ENCODE measurements at places on chromosomes 5 and 9.
A peak's percentile ranks its signal among the peaks of the same experiment; 100 is the strongest.

DNA sequence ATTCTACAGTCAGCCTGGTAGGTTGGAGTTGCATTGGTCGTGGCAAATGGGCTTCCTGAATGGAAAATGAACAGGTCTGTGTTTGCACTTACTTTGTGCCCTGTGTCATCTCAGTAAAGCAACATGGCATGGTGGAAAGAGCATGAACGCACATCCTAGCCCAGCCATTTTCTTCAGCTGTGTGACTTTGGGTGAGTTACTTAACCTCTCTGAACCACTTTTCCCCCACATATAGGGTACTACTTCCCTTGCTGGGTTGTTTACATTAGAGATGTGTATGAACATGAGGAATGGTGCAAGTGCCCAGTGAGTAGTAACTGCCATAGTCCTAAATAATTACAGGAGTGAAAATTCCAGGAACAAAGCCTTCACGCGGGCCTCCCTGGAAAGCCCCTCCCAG, 83.6 kb downstream of the MVB12B start:
- no peak for DNase-seq

GRCh38 chr9:135617991-135618411, 21.3 kb downstream of the GLT6D1 start:
- no peak for DNase-seq

DNA sequence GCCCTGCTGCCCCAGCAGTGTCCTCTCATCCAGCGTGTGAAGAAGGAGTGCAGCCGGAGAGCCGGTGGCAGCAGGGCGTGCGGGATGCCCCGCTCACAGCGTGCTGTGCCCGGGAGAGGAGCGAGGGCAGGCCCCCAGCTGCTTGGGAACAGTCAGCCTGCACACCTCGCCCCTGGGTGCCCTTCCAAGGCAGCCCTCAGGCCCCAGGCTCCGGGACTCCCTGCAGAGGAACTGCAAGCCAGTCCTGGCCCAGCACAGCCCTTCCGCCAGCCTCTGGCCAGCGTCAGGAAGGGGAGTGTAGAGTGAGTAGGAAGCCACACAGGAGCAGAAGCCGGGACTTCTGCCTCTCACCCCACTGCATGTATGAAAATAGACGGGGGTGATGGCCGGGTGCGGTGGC, 43.5 kb downstream of the ADAMTS2 start:
- no peak for DNase-seq

GRCh38 chr5:54457094-54457862, 1.8 kb downstream of the HSPB3 start:
- peak; percentile 30 for DNase-seq

DNA sequence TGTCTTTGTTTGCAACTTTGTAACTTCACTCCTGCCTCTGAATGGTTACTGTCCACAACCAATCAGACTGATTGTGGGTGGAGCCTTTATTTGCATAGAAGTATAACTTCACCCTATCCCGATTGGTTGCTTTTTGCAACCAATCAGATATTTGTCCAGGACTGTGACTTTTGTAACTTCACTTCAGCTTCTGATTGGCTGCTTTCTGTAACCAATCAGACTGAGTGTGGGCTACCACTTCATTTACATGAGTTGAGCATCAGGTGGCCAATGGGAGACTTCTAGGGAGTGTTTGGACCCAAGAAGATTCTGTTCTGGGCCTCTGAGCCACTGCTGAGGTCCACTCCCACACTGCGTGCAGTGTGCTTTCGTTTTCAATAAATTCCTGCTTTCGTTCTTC, 1810.7 kb upstream of the CDH6 start:
- DNase-seq, result no peak

DNA sequence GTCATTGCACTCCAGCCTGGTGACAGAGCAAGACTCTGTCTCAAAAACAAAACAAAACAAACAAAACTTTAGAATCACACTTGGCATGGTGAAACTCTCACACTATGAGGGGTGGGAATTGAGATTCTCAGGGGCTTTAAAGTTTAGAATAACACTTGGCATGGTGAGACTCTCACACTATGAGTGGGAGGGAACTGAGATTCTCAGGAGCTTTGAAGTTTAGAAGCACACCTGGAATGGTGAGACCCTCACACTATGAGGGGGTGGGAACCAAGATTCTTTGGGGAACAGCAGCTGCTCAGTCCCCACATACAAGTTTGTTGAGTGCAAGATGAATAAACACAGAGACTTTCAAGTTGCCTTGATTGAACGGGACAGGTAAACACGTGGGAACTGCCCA, 149.4 kb downstream of the HSD17B3 start:
- no peak for DNase-seq

DNA sequence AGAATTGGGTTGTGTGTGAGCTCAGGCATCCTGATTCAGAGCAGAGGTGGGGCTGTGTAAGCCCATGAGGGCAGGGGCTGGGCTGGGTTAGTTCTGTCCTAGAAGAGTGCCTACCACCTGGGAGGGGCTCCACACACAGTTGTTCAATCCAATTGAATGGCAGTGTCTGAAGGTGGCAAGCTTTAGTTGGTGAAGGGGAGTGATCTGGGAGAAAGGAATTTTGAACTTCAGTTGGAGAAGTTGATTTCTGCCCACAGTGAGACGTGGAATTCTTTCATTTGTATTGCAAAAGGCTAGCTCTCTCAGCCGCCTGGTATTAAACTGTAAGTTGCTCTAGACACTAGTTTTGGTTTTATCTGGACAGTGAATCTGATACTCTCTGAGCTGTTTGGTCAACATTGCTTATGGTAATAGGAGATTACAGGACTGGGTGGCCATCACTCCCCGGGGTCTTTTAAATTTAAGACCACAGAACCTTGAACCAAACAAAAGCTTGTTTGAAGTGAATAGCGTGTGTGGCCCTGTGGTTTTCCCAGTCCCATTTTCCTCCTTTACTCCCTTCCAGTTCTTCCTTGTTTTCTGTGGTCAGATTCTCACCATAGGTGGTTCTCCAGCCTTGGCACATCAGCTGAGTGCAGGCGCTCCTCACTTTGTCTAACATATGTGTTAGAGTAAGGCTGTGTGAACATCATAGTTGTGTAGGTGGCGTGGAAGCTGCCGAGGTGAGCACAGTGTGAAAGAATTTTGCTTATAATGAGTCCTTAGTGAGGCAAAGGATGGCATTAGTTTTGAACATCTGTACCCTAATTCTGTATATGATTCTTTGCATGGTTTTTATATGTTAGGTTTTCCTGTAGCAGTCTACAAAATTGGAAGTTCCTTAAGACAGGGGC, 78.0 kb downstream of the ARHGAP26 start:
- no peak for DNase-seq

GRCh38 chr9:87594194-87594593, 96.5 kb downstream of the DAPK1 start:
- DNase-seq, result no peak

- DNase-seq, result no peak
Measured at GRCh38 chr9:3528451-3528850, 2.6 kb upstream of the RFX3 start.

GRCh38 chr9:116608064-116608463, 79.0 kb upstream of the TRIM32 start:
- no peak for DNase-seq

- DNase-seq, result no peak
Measured at GRCh38 chr9:9395539-9395938, 1217.3 kb downstream of the PTPRD start.

GRCh38 chr5:78467752-78468357, 107.4 kb downstream of the SCAMP1 start:
- peak; percentile 6 for DNase-seq

GRCh38 chr5:33114361-33114760, 326.4 kb upstream of the TARS1 start:
- DNase-seq, result no peak

DNA sequence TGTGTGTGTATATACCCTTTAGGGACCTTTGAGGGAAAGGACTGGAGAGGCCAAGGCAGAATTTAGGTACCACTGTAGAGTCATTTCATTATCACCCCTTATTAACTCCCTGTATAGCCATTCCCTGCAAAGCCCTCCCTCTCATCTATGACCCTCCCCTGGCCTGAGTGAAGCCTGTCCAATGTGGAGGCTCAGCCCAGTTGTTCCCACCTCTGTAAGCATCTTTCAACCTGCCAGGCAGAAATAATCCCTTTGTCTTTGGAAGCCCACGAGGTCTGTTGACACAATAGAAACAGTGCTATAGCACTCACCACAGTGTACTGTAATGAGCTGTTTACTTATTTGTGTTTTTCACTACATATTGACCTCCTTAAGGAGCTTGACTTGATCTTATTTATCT, 88.5 kb upstream of the SEMA6A start:
- no peak for DNase-seq

- no peak for DNase-seq
Measured at GRCh38 chr5:167993771-167994170, 297.7 kb upstream of the WWC1 start.

DNA sequence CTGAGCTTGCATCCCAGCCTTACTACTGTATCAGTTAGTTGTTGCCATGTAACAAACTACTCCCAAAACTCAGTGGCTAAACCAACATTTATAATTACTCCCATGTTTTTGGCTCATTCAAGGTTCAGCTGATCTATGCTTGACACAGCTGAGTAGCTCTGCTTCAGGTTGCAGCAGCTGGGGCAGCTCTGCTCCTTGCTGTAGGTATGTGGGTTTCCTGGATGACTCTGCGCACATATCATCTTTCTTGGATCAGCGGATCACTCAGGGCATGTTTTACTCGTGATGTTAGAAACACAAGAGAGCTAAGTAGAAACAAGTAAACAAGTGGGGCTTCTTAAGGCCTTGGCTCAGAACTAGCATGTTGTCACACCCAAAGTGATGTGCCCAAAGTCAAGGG, 15.1 kb downstream of the TEK start:
- DNase-seq, result no peak

- DNase-seq, result no peak
Measured at GRCh38 chr5:124740991-124741583, 5.4 kb downstream of the ZNF608 start.

DNA sequence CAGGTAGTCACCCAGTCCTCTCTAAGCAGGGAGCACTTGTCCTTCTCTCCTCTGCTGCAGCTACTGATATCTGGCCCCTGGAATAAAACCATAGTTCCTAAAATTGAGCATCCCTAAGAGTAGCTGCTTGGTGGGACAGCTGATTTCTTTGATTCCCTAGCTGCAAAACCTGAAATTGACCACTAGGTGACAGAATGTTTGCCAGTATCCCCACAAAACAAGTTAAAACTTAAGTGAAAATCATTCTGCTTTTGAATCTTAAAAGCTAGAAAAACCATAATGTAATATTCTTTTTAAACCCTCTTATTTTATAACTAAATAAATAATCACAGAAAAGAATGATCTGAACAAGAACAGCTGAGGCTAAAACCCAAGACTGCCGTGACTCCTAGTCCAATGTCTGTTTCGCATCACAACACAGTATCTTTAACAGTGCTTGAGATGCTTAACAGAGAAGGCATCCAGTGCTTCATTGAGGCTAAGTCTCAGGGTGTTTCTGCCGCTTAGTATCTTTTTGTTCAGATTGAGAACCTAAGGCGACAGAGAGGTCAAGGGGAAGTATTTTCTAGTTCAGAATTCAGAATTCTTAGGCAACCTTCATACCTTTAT, 24.4 kb upstream of the TAL2 start:
- no peak for DNase-seq

- DNase-seq, result no peak
Measured at GRCh38 chr5:176943816-176944215, 44.7 kb upstream of the HK3 start.

- DNase-seq, result no peak
Measured at GRCh38 chr9:7144265-7145046, 386.7 kb downstream of the KDM4C start.

DNA sequence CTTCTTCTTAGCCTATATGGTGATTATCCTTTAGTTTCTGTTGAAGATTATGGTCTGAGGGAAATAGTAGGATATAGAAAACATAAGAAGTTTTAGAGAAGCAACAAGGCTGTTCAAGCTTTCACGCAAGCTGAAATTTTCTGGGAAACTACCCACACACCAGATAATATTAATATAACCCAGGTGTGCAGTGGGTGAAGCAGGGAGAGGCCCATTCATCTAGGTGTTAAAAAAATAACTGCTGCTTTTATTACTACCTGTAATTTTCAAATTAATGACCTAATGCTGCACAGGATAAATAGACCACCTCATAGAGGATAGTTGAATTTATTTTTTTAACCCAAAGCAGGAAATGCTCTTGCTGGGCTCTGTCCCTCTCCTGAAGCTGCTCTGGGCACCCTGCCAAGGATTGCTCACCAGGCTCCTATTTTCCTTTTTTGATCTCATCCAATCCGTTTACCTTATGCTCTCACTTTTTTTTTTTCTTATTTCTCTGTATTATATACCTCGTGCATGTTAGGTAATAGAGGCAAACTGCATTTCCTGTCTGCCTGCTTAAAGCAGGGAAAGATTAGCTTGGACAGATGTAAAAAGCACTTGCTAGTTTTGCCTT, 124.3 kb upstream of the SLC12A2 start:
- no peak for DNase-seq

DNA sequence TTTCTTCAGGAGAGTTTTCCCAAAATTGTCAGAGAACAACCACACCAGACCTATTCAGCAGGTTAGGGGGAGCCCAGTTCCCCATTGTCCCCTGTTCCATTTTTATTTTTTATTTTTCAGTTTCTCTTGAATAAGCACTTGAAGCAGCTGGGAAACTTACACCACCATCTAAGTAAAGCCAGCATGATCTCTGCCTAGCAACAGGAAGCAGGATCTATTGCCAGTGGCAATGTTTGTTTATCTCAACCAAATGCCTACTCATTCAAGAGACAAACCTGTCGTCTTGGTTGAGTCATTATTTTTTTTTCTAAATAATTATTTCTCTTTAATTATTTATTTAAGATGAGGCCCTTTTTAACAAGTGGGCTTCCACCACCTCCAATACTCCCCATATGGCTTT, 379.3 kb downstream of the PLK2 start:
- no peak for DNase-seq

GRCh38 chr5:74205767-74206578, 434.6 kb downstream of the ENC1 start:
- no peak for DNase-seq

GRCh38 chr9:130665029-130665430, 636 bp downstream of the PRDM12 start:
- no peak for DNase-seq

DNA sequence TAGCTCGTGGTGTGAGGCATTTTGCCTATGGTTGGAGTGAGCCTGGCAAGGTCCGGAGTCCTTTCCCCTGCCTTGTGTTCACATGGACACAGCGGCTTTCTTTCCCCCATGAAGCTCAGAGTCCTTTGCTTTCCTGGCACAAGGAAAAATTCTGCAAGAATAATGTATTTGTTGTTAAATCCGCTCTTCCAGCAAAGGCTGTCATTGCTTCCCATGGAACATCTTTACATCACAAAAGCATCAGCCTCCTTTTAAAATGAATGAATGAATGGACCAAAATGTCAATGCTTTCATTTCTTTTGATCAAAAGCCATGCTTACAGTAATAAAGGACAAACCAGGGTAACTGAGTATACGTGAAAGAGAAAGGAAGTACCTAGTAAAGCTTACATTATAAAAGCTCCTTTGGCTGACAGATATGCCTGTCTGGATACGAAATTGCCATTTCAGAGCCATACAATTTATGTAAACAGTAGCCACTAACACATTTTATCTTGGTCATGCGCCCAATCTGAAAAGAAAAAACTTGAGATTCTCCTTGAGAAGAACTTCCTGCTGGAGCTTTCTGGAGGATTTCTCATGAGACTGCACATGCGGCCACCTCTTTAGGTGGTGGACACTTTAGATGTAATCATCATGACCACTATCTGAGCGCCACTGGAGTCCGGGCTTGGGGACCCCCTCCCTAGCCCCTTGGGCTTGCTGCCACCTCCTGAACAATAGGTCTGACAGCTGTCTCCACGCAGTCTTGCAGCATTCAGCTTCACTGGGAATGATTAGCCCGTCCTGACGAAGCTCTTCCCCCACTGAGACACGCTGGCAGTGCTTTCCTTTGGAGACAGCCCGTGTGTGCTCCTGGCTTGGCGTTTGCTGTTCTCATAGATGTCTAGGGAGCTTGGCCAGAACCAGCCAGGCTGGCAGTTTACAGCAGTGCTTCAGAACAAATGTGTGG, 355.9 kb downstream of the ADAMTS6 start:
- DNase-seq, result no peak
